ENCODE measurements at places on chromosomes 7 and 10.

- no peak for DNase-seq
Measured at GRCh38 chr7:35037211-35037525, at the start of gene DPY19L1. Gene DPY19L1 (minus strand): TSS chr7:35037485. CDS start chr7:35037394, 91 bp downstream.

GRCh38 chr10:49512121-49512809, 26.7 kb downstream of the ERCC6 start:
- DNase-seq, result no peak

- DNase-seq, result no peak
Measured at GRCh38 chr7:81608748-81609382, 161.0 kb downstream of the HGF start.

DNA sequence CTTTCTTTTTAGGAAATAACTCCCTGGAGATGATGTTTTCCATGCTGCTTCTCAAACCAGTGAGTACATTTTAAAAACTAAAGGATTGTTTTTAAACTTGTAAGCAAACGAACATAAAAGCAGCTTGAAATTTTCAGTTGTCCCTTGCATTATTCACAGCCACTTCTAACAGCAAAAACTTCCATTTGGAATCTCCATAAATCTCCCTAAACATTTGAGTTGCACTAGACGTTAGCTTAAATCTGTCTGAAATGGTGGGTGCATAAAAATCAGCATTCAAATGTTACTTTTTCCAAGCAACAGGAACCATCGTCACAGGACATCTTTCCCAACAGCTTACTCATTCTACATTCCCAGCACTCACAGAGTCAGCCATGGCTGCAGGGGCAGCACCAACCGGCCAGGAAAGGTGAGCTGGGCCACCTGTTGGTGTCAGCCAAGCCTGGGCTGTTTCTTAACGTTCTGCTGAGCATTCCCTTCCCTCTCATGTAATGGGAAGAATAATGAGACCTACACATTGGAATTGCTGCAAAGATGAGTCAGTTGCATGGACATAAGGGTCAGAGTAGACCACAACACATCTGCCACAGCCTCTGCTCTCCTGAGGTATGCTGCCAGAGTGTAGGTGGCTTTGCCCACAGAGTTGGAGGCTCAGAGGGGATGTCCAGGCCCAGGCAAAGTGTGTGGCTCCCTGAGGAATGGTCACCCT, 163.2 kb downstream of the TNS3 start:
- DNase-seq, result no peak

- DNase-seq, result no peak
Measured at GRCh38 chr7:149285603-149286002, 23.6 kb downstream of the ZNF783 start.

GRCh38 chr10:49001402-49001801, 61.8 kb upstream of the LRRC18 start:
- no peak for DNase-seq

- DNase-seq, result no peak
Measured at GRCh38 chr7:93120592-93121549, 3.1 kb upstream of the SAMD9 start.

GRCh38 chr7:29895559-29895958, 89.3 kb downstream of the WIPF3 start:
- DNase-seq, result no peak

GRCh38 chr7:83794829-83795228, 145.9 kb upstream of the SEMA3E start:
- DNase-seq, result no peak

GRCh38 chr7:151083071-151083823, at the start of gene TMUB1:
Gene TMUB1 (minus strand): TSS chr7:151083493. CDS start chr7:151082563, 930 bp downstream.
- peak; percentile 61 for DNase-seq

DNA sequence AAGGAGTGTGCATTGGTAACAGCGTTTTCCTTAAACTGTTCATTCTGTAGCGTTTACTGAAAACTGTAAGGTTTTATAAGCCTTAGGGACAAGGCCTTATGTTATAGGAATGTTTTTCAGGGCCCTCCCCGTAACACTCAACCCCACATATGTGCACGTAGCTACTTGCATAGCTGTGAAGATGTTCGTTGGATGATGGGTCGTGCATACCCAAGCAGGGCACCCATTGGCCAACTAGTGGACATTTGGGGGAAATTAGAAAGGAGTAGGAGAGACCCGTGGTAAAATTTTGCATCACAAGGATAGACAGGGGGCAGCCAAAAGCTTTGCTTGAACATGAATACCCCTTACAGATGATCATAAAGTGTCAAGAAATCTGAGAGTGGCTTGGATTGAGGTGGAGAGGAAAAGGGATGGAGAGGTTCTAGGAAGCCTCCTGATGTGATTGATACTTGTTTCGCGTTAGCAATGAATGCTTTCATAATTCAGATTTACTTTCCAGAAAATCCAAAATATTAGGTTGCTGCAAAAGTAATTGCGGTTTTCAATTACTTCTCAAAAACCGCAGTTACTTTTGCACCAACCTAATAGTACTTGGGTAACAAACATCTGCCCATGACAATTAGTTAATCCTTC, 878 bp downstream of the SEC61A2 start:
- no peak for DNase-seq

DNA sequence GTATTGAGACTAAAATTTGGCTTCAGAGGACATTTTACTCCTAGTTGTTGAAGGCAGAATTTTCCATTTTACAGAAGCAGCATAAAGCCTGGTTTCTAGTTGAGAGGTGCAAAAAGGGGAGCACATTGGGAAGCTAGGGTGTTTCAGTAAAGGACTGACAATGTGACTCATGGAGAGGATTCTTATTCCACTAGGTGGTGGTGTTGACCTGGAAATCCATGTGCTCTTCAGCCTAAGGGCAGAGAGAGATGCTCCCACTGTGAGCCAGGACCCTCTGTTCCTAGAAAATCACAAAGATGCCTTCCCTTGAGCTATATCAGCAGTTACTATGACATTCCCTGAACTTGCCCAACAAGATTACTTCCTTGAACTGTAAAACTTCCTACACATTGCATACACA, 687.8 kb downstream of the IPMK start:
- DNase-seq, result no peak

GRCh38 chr7:112882991-112883390, 92.8 kb upstream of the TMEM168 start:
- no peak for DNase-seq

DNA sequence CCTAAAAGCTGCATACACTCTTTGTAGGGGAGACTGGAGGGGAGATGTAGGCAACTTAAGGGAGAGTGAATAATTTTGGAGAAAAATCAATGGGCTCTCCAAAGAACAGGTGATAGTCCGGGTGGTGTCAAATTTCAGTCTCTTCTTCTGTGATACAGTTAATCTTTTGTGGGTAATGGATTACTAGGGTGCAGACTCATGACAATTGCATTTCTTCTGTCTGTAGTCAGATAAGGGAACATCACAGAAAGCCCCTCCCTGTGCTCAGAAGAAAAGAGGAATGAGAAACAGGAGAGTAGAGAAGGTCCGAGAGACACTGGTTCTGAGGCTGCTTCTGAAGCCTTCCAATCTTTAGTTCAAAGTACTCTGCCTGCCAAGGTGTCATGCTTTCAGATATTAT, 1140.7 kb upstream of the LRRN3 start:
- no peak for DNase-seq

DNA sequence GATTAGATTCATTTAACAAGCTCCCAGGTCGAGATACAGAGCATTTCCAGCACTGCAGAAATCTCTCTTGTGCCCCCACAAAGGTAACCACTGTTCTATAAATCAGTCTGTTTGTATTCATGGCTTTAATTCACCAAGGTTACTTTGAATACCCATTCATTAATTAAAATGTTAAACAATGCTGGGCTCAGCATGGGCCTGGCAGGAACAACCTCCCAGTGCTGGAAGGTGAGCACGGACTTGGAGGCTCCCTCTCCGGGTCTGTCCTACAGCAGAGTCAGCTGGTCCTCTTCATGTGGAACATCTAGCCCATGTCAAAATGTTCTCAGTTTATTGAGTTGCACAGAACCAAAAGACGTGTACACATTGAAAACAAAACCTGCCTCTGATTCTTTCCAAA, 15.6 kb upstream of the EFCAB10 start:
- no peak for DNase-seq

DNA sequence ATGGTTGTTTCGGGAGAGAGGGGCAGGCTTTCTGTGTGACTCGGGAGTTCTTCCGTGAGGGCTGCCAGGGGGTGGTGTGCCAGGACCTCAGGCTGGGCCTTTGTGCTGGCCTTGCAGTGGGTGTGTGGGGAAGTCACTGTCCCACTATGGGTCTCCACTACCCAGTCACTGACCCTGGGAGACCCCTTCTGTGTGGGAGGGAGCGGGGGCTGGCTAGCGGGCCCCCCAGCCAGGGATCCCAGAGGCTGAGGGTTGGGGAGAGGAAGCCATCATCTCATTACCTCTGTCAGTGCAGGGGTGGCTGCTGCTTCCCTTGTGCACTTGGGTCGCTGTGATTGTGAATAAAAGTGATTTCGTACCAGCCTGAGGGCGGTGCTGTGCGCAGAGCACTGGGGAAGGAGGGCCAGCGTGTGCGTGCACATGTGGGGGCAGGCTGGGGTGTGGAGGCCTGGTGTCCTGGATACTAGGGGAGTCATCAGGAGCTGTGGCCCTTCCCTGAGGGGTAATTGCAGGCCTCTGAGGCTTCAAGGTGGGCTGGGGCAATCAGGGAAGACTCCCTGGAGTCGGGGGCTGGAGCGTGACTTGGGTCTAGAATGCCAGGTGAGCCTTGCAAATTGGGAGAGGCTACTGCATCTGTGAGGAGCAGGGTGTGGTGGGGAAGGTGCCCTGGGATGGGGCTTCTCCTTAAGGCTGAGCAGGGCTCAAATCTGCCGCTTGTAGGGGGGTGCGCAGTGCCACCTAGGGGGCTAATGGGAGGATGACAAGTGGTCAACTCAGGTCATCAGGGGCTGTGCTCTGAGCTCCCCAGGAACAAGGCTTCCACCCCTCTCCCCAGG, 98.9 kb downstream of the NEURL1 start:
- no peak for DNase-seq

- no peak for DNase-seq
Measured at GRCh38 chr7:44814919-44815318, 18.4 kb downstream of the PPIA start.

DNA sequence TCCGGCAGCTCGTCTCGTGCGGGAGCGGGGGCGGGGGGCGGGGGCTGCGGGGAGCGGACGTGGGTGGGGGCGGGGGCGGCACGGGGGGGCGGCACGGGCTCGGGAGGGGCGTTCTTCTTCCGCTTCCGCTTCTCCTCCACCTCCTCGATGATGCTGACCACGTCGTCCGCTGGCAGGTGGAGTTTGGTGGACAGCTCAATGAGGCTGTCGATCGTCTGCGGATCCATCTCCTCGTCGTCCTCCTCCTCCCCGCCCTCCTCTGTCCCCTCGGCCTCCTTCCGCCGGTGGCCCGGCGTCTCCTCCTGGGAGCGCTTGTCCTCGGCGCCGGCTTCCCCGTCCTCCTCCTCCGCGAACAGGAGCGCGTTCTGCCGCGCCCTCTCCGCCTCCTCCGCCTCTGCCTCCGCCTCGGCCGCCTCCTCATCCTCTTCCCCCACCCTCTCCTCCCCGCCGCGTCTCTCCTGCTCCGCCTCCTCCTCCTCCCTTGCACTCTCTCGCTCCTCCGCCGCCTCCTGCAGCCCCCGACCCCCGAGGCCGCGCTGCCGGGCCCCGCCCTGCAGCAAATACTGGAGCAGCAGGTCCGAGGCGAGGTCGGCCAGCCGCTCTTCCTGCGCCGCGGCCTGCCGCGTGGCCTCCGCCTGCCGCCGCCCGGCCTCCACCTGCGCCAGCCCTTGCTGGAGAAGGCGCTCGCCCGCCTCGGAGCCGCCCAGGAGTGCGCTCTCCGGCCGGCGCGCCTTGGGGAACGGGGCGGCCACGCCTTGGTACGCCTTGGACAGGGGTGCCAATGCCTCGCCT, 1.9 kb downstream of the VGF start:
- DNase-seq, result no peak

DNA sequence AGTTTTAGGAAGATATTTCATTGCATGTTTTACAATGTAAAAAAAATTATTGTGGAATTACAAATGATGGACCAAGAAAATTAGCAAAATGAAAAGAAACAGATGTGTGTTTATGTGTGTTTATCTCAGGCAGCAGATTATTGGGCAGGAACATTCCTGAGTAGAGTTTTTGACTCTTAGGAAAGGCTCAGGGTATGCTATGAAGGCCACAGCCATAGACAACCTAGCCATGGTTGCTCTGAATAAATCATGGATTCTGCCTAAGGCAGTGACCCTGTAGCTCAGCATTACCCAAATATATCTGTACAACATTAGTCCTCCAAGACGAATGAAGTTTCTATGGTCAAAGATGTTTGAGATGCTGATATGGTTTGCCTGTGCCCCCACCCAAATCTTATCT, 298.3 kb downstream of the PTEN start:
- DNase-seq, result no peak

- DNase-seq, result no peak
Measured at GRCh38 chr10:93352638-93353383, 129.3 kb downstream of the MYOF start.

GRCh38 chr7:2440608-2441245, 35.5 kb downstream of the GRIFIN start:
- no peak for DNase-seq

DNA sequence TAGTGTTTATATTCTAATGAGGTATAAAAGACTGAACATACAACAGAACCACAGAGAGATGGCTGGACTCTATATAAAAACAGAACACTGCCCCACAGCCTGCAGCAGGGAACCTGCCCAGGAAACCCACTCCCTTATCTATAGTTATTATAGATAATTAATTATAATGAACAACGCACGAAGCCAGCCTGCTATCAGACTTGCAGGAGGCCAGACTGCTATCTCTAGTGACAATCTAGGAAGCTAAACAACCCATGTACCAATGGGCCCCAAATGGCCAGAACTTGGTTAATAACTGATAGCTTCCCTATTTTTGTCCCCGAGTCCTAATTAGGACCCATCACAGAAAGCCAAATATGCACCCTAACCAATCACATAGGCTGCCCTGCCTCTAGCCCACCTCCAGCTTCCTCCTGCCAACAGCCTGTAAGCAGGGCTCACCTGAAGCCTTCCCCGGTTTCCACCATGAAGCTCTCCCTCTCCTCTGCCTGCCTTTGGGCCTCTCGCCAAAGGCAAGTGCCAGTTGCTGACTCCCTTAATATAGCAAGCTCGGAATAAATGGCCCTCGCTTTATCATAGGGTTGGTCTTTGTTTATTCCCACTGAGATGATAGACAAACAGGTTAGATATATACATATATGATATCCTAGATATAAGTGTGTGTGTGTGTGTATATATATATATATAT, 74.5 kb downstream of the SYPL1 start:
- DNase-seq, result no peak

GRCh38 chr7:137489880-137490279, 146.3 kb upstream of the PTN start:
- DNase-seq, result no peak

GRCh38 chr7:125195156-125195555, 265.5 kb upstream of the POT1 start:
- no peak for DNase-seq
